ENCODE measurements at places on chromosomes 16 and 17.
A peak's percentile ranks its signal among the peaks of the same experiment; 100 is the strongest.

DNA sequence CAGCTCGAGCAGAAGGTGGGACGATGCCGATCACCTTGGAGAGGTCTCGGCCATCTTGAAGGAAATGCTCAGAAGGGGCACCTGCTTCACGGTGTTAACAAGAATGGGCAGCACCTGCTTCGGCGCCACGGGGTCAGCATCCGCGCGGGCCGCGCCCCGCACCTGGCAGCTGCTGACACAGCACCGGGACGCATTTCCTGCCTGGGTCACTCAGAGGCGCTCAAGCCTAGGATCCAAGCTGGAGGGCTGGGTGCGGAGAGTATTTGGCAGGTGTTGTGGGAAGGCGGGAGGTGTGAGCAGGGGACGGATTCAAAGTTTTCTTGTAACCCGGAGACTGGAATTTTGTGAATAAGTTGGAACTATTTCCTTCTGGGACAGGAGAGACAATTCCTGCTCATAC is 39.3 kb upstream of the AKTIP start:
- DNase-seq = no peak

DNA sequence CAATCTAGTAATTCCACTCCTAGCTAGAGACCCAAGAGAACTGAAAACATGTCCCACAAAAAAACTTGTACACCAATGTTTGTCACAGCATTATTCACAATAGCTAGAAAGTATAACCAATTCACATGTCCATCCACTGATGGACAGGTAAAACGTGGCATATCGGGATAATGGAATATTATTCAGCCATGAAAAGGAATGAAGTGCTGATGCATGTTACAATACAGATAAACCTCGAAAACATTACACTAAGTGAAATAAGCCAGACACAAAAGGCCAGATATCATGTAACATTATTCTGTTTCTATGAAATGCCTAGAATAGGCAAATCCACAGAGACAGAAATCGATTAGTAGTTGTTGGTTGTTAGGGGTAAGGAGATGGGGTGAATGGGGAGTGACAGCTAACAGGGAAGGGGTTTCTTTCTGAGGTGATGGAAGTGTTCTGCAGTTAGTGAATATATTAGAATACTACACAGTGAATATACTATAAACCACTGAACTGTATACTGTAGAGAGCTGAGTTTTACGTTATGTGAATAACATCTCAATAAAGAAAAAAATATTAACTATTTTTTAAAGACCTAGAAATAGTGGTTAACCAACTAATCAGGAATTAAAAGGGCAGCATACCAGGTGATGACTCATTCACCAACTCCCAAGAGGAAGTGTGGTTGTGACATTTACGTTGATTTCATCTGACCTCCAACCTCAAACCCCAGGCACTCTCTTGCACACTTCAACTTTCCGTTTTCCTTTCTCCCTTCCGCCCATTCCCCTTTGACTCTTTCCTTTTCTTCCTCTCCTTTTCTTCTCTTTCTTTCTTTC is 48.6 kb downstream of the GAS7 start:
- DNase-seq = peak; percentile 22

DNA sequence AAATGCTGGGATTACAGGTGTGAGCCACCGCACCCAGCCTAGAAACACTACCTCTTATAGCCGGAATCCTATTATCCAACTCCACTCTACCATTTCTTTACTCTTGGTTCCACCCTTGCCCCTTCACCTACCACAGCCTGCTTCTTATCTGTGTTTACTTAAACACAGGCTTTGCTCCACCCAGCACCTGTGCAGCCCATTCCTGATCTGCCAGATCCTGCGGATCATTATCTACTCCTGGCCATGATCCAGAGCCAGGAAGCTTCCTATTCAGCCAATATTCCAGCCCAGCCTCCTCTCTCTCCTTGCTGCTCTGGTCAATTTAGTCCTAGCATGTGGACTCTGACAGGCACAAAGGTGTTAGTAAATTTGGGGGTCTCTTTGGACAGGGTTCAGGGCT is 98.8 kb upstream of the MED13 start:
- DNase-seq = no peak

- DNase-seq = no peak
Measured at GRCh38 chr16:19809693-19810092, 75.0 kb downstream of the GPRC5B start.

- DNase-seq = no peak
Measured at GRCh38 chr17:31673076-31673475, 186.0 kb downstream of the COPRS start.

GRCh38 chr17:42274812-42275526 is 1.2 kb downstream of the STAT5B start:
- DNase-seq = no peak

GRCh38 chr16:85170590-85171003 is 58.3 kb upstream of the CIBAR2 start:
- no peak for DNase-seq

- no peak for DNase-seq
Measured at GRCh38 chr17:36592316-36592715, 637 bp downstream of the DHRS11 start.

- DNase-seq = no peak
Measured at GRCh38 chr17:37726891-37727675, 17.8 kb downstream of the HNF1B start.

- no peak for DNase-seq
Measured at GRCh38 chr16:89268987-89269735, 51.7 kb downstream of the ZNF778 start.

GRCh38 chr16:3400446-3400778 is 392 bp downstream of the ZSCAN32 start:
- no peak for DNase-seq

DNA sequence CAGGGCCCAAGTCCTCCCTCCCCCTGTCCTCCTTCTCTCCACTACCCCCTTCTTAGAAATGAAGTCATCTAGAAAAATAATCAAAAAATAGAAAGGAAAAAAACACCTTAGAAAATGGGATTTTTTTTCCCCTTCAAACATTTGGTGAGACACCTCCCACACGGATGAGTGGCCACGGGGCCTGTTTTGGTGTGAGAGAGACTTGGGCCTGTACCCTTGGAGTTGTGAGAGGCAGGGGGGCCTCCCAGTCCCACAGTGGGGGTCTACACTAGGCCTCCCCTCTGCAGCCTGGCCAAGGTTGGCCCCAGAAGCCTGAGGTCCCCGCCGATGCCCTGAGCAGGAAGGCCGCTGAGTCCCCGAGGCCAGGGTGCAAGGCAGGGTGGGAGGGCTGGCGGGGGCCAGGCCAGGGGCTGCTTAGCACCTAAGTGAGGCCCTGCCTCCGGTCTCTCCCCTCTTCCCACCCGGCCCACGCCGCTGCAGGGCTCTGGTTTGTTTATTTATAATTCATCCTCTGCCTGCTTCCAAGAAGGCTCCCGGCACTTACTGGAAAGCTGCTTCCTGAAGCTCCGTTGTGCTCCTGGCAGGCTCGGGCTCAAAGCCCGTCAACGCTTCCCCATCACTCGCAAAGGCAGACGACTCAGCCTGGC is 26.4 kb downstream of the NPTX1 start:
- DNase-seq = no peak

DNA sequence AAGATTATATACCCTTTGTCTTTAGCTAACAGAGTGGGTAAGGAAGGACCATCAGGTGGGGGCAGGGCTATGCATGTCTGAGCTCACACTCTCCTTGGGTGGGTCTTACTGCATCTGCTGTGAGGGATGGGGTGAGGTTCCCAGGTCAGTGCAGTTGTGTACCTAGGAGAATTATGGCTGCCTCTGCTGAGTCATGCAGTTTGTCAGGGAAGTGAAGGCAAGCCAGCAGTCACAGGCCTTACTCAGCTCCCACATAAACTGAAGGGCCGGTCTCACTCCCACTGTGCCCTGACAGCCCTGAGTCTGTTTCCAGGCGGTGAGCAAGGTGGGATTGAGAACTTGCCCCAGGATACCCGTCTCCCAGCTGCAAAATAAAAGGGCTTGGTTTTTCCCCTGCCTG is 328.6 kb downstream of the MAP2K6 start:
- no peak for DNase-seq

DNA sequence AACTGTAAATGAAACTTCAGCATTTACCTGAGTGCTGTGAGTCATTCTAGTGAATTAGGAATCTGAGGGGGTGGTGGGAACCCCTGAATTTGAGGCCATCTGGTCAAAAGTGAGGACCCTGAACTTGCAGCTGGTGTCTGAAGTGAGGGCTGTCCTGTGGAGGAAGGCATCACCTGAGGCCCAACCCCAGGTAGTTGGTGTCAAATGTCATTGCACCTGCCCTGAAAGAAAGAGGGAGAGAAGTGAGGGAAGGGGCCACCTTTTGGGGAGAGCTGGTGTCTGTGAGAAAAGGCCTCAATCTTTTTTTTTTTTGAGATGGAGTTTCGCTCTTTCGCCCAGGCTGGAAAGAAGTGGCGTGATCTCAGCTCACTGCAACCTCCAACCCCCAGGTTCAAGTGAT is 12.5 kb upstream of the PRPSAP1 start:
- no peak for DNase-seq
